ENCODE measurements at places on chromosomes 6 and 20. TPM values are rescaled to one million over a fixed set of nuclear protein-coding genes. Genes with fewer than 3 reads are reported as not detected.

Gene SS18L1
- 8.0 TPM for total RNA-seq

Gene ECT2L
- 10.5 TPM for total RNA-seq

Gene ADGRF5
- total RNA-seq, result 34.7 TPM

Gene AURKA
- total RNA-seq, result 3.2 TPM

Gene NKAPL
- 6.6 TPM for total RNA-seq

Gene C6orf58
- total RNA-seq, result not detected

Gene TNNC2
- total RNA-seq, result not detected

Gene EEF1A2
- total RNA-seq, result 1,211 TPM

Gene C20orf96
- 3.7 TPM for total RNA-seq

Gene FKBP5
- 29.7 TPM for total RNA-seq

Gene FABP7
- total RNA-seq, result not detected

Gene TCP11
- total RNA-seq, result not detected

DNA sequence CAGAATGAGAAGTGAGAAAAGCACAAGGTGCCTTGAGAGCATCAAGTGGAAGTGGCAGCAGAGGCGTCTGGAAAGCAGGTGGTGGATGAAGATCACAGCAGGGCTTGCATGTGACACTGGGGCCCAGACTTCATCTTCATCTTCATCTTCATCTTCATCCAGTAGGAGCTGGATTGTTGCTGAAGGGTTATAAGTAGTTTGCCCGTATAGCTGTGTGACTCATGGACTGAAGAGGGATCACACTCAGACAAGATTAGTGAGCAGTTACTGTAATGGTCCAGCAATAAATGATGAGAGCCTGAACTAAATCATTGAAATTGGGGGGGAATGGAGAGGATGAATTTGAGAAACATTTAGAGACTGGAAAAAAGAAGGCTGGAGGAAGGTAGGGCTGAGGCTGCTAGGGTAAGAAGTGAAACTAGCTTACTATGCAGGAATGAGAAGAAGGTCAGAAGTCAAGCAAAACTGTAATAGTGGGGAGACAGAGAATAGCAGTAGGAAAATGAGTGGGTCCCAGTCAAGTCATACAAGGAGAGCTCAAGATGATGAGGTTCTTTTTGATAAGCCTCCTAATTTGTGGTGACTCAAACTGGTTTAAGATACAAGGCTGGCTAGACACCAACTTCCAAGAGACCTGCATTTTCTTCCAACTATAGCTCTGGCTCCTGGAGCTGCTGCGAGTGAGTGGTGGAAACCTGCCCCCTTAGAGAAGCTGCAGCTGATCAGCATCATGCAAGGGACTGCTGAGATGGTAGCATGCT, 92.3 kb upstream of the BEND6 start:
- DNase-seq, result no peak

- DNase-seq, result no peak
Measured at GRCh38 chr6:86856379-86856778, 80.9 kb upstream of the HTR1E start.

DNA sequence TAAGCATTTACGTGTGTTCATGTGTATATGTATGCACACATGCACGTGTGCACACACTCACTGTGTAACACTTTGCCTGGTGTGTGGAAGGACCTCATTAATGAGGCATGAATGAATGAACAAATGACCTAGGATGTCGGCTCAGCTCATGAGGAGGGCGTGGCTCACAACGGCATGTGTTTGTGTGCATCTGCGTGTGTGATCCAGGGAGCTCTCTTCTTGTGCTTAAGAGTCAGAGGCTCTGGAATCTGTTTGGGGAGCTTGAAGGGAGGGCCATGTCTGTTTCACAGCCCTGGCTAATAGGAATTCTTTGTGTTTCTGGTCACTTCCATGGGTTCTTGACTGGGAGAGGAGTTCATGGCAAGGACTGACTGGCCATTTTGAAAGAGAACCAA, 32.7 kb downstream of the TOX2 start:
- no peak for DNase-seq

DNA sequence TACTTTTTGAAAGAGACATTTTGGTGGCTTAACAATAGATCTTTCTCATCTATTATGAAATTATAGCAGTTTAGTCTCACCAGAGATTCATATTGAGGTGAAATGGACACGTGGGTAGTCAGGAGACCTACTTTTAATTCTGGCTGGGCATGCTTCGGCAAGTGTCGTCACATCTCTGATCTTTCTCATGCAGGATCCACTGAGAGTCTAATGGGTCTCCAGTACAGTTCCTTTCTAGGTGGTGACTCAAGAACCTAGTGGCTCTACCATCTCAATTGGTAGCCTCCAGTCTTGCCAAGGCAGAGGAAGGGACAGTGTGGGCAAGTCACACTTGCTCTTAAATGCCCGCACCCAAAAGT, 94.9 kb downstream of the KCNB1 start:
- no peak for DNase-seq

DNA sequence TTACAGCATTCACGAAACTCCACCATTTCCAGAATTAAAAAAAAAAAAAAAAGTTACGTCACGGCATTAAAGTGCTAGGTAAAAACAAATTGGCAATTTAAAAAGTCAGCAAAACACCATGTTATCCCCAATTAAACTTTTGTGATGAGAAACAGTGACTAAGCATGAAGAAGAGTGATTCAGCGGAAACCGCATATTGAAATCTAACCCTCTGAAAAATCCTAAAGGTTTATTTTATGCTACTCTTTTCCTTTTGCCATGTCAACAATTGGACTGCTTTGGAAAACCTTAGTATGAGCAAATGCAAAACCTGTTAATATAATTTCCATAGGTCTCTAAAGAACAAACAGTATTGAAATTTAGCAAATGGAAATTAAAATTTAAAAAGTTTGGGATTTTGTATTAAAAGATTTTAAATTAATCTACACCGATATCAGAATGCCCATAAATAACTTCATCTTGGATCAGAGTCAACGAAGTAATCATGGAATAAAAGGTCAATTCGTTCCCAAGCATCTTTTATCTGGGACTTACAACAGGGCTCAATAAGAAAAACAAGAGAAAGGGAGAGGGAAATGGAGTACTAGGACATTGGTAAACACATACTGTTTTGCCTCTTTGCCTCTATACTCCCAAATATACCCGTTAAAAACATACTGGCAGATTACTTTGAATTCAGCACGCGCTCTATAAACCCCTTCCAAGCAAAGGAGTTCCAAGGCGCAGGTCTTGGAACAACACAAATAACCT, 1.1 kb downstream of the FBXO30 start:
- DNase-seq, result no peak

GRCh38 chr20:46206992-46207549, 89.0 kb downstream of the CD40 start:
- no peak for DNase-seq

DNA sequence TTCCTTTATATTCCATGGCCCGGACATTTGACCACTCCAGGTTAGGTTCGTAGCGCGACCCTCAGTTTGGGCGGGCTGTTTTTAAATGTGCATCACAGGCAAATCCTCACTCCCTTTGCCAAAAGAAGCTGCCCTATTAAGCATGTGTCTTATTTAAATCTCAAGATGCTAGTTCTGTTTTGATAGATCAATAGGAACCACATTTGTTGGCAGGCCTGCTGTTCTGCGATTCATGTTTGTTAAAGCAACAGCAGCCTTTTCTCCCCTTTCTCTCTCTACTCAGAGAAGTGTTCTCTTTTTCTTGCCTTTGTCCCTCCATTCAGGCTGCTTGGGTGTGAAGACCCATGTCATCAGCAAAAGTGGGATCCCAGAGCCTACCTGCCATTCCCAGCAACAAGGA, 212.0 kb upstream of the SSTR4 start:
- no peak for DNase-seq

GRCh38 chr6:27293436-27294098, 18.5 kb downstream of the POM121L2 start:
- no peak for DNase-seq

DNA sequence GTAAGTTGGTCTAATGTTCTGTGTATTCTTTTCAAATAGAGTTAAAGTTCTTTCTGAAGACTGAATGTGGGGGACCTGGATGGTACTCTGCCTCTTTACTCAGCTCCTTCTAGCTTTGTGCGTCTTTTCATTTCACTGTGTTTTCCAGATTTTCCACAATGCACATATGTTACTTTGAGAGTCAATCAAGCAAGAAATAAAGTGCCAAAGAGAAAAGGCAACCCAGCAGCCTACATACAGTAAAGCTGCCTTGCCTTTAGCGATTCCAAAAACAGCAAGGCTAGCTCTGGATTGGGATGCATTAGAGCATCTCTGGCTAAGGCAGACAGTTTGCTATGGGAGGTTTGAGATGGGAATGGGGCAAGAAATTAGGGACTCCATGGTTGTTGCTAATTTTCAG, 5.3 kb downstream of the C6orf163 start:
- DNase-seq, result no peak

DNA sequence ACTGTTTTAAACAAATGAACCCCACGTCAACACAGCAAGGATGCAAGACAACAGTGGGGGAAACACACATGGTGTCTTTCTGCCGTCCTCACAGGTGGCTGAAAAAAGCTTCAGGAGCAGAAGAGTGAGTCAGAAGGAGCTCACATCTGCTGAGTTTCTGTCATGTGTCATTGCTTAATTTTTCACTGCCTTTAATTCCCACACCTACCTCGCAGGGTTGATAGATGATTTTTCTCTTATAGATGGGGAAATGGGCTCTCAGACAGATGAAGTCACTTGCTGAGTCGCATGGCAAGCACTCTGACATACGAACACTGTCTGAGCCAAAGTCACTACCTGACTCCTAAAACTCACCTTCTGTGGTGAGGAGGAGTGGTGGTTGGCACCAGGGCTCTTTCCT, 28.3 kb upstream of the CARMIL1 start:
- DNase-seq, result no peak

DNA sequence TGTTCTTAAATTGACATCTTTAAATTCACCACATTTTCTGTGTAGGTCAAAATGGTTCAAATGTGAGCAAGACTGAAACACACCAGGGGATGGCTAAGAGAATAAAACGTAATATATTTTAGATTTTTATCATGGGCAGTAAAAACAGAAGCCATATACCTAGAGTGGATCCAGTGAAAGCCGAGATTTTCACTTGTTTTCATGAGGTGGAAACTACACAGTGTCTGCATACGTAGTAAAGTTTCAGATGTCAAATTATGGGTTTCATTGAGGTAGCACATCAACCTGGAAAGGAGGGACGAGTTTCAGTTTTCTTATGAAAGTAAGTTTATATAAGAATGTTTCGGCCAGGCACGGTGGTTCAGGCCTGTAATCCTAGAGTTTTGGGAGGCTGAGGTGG, 25.9 kb downstream of the METTL24 start:
- no peak for DNase-seq

- DNase-seq, result no peak
Measured at GRCh38 chr6:1817033-1817761, 207.5 kb downstream of the FOXC1 start.

DNA sequence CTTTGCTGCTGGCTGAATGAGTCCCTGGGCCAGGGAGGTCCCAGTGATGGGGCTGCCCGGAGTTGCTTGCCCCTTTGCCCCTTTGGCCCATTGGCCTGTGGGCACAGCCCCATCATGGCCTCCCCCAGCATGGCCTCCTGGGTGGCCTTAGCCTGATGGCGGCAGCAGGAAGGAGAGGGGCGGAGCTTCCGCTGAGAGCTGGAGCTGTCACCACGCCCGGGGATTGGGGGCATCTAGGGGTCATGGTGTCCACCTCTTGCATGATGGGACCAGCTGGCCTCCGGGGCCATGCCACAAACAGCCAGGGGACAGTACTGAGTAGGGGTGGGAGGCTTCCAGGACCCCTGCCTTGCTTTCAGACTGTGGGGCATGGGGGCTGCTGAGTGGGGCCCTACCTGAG, 31.5 kb upstream of the GATA5 start:
- DNase-seq, result no peak

DNA sequence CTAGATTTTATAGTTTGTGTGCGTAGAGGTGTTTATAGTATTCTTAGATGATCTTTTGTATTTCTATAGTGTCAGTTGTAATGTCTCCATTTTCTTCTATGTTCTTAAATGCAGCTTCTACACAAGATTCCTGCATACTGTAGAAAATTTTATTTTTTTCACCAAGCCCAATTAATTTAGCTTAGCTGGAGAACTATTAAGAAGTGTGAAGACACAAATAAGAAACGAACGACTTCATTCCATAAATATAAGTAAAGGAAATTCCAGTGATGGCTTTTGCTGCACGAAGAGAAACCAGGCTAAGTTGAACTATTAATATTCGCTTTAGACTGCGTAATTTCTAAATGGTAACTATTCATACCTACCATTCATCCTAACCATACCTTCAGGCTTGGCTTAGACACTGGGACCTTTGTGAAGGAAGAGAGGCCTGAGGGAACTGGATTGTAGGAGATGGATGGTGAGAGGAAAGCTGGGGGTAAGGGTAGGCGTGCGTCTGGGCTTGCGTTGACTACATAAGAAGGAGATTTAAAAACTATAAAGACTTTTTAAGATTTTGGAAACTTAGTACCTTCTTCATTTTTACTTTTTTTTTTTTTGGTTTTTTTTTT, 15.9 kb downstream of the HLA-DOA start:
- no peak for DNase-seq

DNA sequence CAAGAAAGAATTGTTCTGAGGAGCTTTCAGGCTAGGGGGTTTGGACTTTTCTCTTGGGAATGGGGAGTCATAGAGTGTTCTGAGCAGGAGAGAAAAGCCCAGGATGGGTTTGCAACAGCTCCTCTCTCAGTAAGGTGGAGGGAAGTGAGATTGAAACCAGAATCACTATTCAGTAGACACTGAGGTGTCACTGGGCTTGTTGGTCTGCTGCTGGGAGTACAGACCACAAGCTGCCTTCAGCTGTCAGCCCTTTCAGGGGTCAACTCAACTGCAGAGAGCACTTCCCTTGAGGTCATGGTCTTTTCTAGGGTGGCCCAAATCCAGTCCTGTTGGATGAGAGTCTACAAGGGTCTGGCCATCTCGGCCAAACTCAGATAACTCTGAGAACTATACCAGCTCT, 12.9 kb upstream of the FOXA2 start:
- DNase-seq, result no peak

DNA sequence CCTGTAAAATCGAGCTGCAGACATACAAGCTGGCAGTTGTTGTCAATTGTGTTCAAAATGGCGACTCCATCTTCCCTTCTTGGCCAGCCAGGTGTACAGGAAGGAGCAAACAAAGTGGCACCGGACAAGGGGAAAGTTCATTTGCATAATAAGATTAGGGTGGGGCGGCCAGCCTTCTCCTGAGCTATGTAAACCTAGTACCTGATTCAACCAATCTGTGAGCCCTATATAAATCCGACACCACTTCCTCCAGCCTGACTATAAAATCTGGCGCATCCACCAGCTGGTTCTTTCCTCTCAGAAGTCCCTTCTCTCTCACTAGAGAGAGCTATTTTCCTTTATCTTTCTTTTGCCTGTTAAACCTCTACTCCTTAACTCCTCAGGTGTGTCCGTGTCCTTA, 8.1 kb upstream of the HBS1L start:
- no peak for DNase-seq

GRCh38 chr6:85484948-85485347, 35.1 kb downstream of the NT5E start:
- no peak for DNase-seq

GRCh38 chr20:32285082-32285620, 7.7 kb downstream of the KIF3B start:
- no peak for DNase-seq

- DNase-seq, result no peak
Measured at GRCh38 chr6:82204020-82204419, 43.5 kb downstream of the IBTK start.

- DNase-seq, result no peak
Measured at GRCh38 chr20:49965781-49966305, 16.9 kb upstream of the SNAI1 start.
